ENCODE measurements at places on chromosomes 6 and 20. TPM values are rescaled to one million over a fixed set of nuclear protein-coding genes. Genes with fewer than 3 reads are reported as not detected.

Gene AK9
- total RNA-seq = 2.8 TPM

Gene CRYBG1
- total RNA-seq = 38.4 TPM

Gene DNMT3B
- 1.7 TPM for total RNA-seq

Gene DZANK1
- total RNA-seq = 1.4 TPM

Gene PGC
- total RNA-seq = not detected

Gene CNR1
- total RNA-seq = not detected

Gene ATG5
- 29.2 TPM for total RNA-seq

Gene CCN2
- not detected for total RNA-seq

Gene UNC5CL
- 2.5 TPM for total RNA-seq

Gene DYNLRB1
- total RNA-seq = 108 TPM

Gene KCNK17
- not detected for total RNA-seq

Gene DUSP15
- total RNA-seq = not detected

Gene PACRG
- total RNA-seq = not detected

Gene FAM83C
- total RNA-seq = not detected

Gene FAM120B
- 18.4 TPM for total RNA-seq

Gene RSPH9
- total RNA-seq = not detected

Gene IFNGR1
- total RNA-seq = 29.0 TPM

Gene ALDH8A1
- total RNA-seq = 0.24 TPM

Gene GTSF1L
- not detected for total RNA-seq

Gene HCK
- not detected for total RNA-seq

Gene DLK2
- total RNA-seq = 1.6 TPM

Gene EPB41L1
- total RNA-seq = 0.36 TPM

Gene GOPC
- total RNA-seq = 14.8 TPM

Gene SPATA25
- 0.50 TPM for total RNA-seq

Gene SLC35B3
- 7.6 TPM for total RNA-seq

Gene SLC22A1
- 0.99 TPM for total RNA-seq

Gene FOXF2
- not detected for total RNA-seq

Gene OPN5
- not detected for total RNA-seq

Gene RIPOR2
- 68.7 TPM for total RNA-seq

Gene SLC18B1
- total RNA-seq = 4.5 TPM

Gene GJA1
- total RNA-seq = not detected

Gene NHLRC1
- total RNA-seq = 0.19 TPM

Gene RIPOR3
- not detected for total RNA-seq

Gene ANKRD66
- not detected for total RNA-seq

Gene HSPA1L
- total RNA-seq = 2.0 TPM

Gene COL12A1
- total RNA-seq = not detected

Gene BPI
- total RNA-seq = not detected

Gene TMEM74B
- total RNA-seq = 1.3 TPM

Gene REV3L
- total RNA-seq = 13.9 TPM

All from activated CD4-positive, alpha-beta memory T cell treated with anti-CD3 and anti-CD28 coated beads for 36 hours (primary cell).